Midbrain (tissue), 1 donor: ENCODE measurements at places on chromosomes 5 and 9.

GRCh38 chr9:137064027-137064879, 6.1 kb downstream of the SAPCD2 start:
- peak; percentile 56 for DNase-seq

DNA sequence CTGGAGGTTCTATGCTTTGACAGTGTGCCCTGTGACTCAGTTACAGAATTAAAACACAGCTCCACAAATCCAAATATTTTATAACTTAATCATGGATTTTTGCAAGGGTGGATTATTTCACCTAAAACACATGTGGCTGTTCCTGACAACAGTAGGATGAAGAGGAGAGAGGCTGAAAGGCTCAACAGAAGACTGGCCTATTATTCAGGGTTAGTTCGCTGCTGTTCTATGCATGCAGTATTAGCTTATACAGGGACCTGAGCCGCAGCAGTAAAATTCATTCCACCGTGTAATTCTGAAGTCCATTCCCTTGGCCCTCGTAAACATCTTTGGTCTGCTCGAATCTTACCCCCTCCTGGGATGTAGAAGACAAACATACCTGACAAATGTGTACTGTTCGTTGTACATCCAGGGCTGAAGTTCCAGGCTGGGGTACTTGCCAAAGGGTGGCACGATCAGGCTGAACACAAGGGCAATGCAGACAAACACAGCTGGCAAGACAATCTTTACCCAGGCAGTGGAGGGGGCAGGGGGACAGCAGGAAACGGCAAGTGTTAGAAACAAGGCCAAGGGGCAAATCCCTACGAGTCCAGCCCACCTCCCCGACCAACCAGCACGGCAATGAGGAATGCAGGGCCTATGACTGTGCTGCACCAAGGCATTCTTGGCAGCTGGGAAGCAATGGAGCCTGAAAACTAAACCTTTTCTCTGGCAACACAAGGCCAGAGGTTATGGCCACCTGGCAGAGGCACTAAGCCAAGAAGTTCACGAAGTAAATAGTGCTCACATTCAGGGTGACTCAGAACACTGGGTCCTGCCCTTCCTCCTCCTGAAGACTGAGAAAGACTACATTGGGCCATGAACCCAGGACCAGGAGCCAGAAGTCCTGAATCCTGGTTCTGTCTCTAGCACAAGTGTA, 46.8 kb downstream of the NIPSNAP3B start:
- DNase-seq, result no peak

DNA sequence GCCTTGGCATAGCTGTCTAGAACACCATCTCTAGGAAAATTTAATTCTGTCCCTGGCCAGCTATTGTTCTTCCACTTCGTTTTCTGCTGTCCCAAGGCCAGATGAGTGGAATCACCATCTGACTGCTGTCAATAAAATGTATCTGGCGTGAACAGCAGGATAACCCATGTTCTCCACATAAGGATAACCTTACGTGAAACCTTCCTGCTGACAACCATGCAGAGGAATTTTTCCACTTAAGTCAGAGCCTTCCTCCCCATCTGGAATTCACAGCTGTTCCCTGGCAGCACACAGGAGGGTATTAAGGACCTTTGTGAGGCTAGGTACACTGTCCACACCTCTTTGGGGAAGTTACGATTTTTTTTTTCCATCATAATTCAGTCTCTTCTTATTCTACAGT, 28.6 kb downstream of the RNF44 start:
- DNase-seq, result no peak

DNA sequence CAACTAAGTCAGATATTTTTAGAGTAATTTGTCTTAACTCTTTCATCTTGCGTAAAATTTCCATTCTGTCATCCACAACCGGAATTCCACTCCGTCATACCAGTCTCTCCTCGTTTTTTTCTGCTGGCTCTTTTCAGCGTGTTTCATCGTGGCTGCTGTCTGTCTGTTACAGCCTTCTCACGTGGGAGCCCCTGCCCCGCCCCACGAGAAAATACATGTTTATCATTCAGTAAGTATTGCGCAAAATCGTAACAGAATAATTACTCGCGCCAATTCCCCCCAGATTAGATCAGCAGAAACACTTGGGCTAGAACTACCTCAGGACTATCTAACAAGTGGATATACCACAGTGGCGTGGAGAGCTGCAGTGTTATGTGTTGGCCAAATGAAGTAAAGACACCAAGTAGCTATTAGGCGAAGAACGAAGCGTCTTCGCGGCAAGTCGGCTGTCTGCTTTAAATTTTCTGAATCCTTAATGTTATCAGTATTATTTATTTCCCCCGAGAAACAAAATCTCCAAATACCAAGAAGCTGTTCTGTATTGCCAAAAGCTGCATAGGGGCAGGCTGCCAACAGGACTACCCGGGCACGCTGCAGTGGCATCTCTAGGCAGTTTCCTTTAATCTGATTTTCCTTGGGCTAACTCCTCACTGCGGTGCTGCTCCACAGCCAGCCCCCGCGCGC, 566 bp upstream of the FOCAD start:
- peak; percentile 46 for DNase-seq

DNA sequence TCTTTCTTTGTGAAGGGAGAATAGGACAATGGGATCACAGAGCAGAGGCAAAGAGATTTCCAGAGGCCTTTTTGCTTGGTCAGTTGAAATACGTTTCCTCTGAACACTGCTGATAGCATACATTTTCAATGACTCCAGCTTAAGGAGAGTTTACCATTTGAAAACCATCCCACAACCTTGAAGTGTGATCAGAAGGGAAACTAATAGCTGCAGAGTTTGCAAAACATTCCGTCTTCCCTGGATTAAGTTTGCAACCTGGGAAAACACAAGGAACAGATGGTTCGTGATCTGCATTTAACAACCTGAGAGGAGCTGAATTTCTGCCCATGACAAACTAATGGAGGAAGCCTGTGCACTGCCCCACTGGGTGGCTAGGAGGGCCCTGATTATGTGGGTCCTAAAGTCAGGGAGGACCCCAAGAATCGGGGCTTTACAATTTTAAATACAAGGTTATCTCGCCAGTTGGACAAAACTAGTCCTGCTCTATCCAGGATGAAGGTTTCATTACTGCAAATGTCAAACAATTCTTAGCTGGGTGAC, 35.6 kb downstream of the MTX3 start:
- DNase-seq, result no peak

- DNase-seq, result peak; percentile 67
Measured at GRCh38 chr9:10268531-10269485, 344.0 kb downstream of the PTPRD start.

DNA sequence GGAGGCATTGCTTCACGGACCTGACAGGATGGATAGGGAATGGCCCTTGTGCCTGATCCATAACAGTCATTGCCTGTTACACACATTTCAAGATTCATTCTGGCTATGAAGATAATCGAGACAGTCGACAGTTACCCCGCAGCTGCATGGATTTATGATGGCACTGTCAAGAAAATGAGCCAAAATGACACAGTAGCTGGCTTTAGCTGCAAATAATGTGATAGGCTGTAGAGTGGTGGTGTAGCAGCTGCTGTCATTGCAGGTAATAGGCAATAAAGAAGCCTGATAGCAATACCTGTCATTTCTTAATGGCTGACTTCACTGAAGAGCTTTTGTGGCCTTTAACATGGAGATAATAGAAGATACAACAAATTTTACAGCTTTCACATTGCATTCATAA, 1085.2 kb upstream of the ARRDC3 start:
- no peak for DNase-seq

DNA sequence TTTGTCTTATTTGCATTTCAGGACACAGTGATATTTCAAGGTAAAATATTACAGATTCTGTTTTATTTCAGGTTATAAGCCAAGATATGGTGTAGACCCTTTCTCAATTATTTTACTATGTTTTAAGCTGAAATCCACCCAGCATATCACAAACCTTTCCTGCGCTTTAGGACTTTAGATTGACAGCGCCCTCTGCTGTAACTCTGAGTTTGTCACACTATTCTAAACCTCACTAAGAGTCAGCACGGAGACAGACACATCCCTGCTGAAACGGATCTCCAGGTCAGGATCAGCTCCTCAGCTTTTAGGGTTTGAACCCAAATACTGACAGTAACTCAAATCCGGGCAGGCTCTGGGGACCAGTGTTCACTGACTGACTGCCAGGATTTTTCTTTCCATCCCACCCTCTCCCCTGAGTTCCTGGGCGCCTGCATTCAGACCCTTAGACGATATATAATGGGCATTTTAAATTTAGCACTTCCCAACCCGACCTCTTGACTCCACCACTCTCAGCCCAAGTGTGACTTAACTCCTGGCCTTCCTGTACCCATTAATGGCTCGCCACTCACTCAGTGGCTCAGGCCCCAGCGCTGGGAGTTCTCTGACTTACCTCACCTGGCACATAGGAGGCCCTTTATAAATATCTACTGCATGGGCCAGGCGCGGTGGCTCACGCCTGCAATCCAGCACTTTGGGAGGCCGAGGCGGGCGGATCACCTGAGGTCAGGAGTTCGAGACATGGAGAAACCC, 33.5 kb downstream of the TLX3 start:
- DNase-seq, result peak; percentile 34

- DNase-seq, result no peak
Measured at GRCh38 chr5:178365501-178366440, 133.2 kb upstream of the PHYKPL start.

- DNase-seq, result peak; percentile 61
Measured at GRCh38 chr9:17776735-17777134, 197.9 kb downstream of the SH3GL2 start.

- DNase-seq, result peak; percentile 68
Measured at GRCh38 chr5:11595045-11595444, 309.2 kb downstream of the CTNND2 start.

- peak; percentile 56 for DNase-seq
Measured at GRCh38 chr9:134378901-134379338, 52.7 kb downstream of the RXRA start.

- DNase-seq, result no peak
Measured at GRCh38 chr5:53089481-53089991, 20.0 kb downstream of the MOCS2 start.

- no peak for DNase-seq
Measured at GRCh38 chr5:25458628-25459027, 813.9 kb upstream of the CDH10 start.

DNA sequence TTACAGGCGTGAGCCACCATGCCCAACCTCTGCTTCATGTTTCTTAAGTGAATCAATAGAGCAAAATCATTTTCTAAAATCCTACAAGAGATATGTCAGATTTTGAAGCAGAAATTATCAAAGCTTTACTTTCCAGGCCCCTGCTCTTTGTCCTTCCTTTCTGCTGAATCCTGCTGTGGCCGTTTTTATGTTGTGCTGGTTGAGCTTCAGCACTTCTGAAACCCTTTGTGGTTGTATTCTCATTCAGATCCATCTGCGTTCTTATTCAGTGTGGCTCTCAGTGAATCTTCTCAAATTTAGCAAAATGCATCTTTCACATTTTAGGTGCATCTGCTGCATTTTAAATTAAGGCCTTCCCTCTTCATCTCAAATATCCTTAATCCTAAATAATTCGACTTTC, 26.0 kb downstream of the JMY start:
- DNase-seq, result no peak

GRCh38 chr5:158451993-158452672, 593.2 kb upstream of the CLINT1 start:
- no peak for DNase-seq

DNA sequence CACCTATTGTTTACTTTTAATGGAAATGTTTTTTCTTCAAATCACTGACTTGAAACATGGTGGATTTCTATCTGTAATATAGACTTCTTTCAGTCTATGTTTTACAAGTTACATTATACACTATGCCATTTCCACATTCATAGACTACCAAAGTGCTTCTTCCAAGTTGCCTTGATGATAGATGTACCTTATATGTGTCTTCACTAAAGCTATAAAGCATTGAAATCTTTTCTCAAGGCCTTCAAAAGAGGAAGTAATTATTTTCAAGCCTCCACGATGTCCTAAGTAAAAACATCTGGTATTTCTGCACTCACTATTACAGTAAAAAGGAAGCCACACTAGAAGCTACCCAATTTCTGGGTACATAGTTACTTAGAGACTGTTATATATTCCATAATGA, 113.3 kb downstream of the FGF10 start:
- DNase-seq, result no peak

GRCh38 chr5:93583768-93584595, 960 bp downstream of the NR2F1 start:
- no peak for DNase-seq

- no peak for DNase-seq
Measured at GRCh38 chr9:30584559-30584958, 1799.9 kb upstream of the ACO1 start.

GRCh38 chr5:56900858-56901578, 8.4 kb upstream of the SETD9 start:
- DNase-seq, result peak; percentile 48

DNA sequence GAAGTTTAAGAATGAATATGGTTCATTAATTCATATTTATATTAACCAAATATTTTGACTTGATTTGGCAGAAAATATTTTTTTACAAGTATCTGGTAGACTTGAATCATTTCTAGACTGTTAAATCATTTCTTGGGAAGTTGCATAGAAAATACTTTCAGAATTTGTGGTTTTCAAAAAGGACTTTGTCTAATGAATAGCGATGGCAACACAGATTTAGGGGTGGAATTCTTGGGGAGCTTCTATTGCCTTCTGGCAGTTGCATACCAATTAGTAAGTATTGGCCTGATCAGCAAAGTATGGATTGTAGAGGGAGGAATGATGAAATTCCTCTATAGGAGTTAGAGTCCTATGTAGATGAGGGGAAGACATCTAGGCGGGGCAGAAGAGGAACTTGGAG, 68.6 kb upstream of the CKMT2 start:
- no peak for DNase-seq

DNA sequence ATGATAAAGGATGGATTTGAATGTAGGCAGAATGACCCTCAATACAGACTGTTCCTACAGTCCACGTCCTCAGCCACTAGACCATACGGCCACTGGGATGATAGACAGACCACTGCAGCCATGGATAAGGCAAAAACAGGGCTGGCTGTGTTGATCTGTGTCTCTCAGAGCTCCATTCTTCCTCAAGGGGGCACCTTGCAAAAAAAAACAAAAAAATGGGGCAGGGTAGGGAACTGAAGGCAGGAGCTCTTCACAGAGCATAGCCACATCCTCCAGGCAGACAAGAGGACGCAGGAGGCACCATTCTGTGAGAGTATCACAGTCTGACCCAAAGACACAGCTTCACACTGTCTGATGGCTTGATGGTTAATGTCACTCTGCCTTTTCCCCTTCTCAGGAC, 61.2 kb upstream of the GABRP start:
- DNase-seq, result no peak

GRCh38 chr9:73133921-73134407, 17.7 kb upstream of the ANXA1 start:
- no peak for DNase-seq
